ENCODE measurements at places on chromosomes 3 and 15.

- DNase-seq: peak; percentile 74
Measured at GRCh38 chr3:142888481-142889211, at the start of gene PCOLCE2. Gene PCOLCE2, minus strand, starts transcription at chr3:142889083. Its CDS starts 187 bp downstream, at chr3:142888896.

- no peak for DNase-seq
Measured at GRCh38 chr3:85495602-85496001, 536.8 kb downstream of the CADM2 start.

GRCh38 chr15:36658312-36658711 is 78.9 kb downstream of the CDIN1 start:
- DNase-seq: no peak

DNA sequence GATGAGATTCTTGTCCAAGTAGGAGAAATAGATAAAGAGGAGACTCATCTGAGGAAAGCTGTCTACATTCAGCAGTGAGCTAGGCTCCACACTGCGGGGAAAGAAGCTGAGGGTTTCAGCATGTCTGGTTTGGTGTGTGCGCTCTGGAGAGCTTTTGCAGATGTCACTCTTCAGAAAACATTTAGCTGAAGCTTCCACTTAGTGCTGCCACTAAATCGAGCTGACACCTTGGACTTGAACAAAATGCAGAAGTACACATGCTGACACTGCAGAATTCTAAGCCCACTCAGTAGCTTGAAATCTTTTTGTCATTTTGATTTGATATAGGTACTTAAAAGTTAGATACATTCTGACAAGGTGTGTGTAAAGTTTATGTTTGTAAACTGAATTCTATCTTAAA is 32.3 kb upstream of the CRTC3 start:
- peak; percentile 22 for DNase-seq

- no peak for DNase-seq
Measured at GRCh38 chr3:4849136-4849535, 130.1 kb upstream of the BHLHE40 start.

DNA sequence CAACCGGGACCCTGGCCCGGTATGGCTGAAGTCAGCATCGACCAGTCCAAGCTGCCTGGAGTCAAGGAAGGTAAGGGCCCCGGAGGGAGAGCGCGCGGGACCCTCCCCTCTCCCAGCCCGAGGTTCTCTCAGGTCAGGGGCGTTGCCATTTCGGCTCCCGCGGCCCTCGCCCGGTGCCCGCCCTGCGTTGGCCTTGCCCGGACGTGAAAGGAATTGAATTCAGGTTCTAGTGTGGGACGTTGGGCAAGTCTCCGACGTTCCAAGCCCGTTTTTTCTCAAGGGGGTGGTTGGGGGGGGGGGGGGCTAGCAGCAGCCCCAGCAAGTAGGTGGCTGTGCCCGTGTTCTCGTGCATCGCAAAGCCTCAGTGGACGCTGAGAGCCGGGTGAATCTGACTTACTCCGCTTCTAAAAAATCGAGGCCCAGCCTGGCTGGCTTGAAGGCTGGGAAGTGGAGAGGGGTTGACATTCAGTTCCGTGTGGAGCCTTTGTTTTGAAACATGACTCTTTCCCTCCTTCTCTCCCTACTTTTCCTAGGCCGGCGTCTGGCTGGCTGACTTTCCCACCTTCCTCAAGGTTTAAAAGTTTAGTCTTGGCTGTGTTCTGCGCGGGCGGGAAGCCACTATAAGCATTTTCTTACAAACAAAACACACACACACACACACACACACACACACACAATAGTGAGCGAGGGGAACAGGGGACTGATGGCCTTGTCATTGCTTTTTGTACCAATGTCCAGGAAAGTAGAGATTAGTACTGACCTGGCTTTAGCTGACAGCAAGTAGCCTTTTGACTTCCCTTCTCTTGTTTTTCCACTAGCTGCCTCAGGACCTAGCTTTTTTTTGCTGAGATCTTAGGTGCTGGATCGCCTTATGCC is at the start of gene UTS2B:
Gene UTS2B (minus strand): TSS at position 873 of the 876 bp plus-strand sequence. CDS start 48,337 bp downstream, outside the sequence.
- DNase-seq: peak; percentile 53

- DNase-seq: no peak
Measured at GRCh38 chr3:59192473-59192872, 142.6 kb upstream of the CFAP20DC start.

DNA sequence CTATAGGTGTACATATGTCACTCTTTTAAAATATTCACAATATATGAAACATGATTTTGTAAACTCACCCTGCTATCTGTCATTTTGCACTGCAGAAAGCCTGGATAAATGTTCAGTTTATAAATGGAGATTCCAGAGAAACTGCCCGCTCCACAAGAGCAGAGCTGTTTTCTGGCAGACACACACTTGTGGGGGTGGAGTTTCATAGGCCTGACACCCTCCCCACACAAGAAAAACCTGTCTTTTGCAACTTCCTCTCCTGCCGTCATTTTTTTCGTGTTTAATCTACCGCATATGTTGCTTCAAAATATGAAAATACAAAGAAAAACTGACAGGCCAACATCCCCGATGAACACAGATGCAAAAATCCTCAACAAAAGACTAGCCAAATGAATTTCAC is 479.0 kb downstream of the GABRG3 start:
- DNase-seq: no peak

DNA sequence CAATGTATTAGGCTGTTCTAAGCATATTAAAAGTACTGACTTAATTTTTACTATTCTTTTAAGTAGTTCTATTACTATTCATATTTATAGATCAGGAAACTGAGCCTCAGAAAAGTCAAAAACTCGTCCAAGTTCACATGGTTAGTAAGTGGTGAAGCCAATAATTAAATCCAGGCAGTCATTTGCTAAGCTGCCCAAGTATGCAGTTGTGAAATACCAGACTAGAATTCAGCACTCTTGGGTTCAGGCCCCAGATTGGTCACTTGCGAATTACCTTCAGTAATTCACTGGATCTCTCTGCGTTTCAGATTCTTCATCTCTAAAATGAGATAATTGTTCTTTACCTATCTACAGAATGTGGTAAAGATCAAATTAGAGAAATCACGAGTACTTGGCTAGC is 161.9 kb upstream of the CADPS start:
- DNase-seq: no peak

DNA sequence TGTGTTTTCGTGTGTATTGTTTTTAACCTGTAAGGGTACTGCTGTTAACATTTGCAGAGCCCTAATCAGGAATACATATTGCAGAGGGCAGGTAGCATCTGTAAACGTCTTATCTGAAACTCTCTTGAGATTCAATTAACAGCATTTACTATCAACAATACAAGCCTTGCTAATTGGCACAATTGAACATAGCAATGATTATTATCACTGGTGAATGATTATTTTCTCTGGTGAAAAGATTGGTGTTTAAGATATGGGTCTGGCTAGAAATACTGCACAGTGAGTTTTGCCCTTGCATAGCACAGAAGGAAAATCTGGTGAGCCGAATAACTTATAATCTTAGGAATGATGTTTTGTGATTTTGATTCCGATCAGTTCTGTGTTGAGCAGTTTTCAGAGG is 5.9 kb upstream of the CNTN4 start:
- DNase-seq: no peak

DNA sequence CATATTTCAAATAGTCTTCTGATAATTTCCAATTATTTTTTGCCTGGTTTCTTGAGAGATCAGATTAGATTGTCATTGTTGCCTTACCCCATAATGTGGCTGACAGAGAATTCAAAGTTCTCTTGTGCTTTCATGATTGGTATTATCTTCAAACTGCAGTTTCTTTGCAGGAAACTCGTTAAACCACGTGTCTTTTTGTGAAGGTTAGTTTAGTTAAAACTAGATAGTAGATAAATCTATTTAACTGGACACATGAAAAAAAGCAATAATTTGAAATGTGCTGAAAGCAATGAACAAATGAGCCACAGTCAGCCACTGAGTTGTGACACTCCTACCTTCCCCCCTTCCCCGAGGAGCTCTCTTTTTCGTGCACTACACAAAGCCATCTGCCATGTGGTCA is 327.5 kb upstream of the UMPS start:
- DNase-seq: no peak

DNA sequence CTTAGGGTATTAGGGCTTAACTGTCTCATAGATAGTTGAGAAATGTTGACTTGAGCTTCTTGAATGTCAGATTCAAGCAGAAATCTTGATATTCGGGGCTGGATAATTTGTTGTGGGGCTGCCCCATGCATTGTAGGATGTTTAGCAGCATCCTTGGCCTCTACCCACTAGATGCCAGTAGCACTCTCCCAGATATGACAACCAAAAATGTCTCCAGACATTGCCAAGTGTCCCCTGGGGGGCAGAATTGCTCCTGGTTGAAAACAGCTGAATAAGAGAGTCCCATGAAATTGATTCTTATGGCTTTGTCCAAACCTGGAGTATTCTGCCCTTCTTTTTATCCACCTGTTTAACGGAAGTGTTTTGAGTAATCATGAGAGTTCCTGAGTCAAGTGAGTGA is 15.9 kb upstream of the LCMT2 start:
- DNase-seq: peak; percentile 25

DNA sequence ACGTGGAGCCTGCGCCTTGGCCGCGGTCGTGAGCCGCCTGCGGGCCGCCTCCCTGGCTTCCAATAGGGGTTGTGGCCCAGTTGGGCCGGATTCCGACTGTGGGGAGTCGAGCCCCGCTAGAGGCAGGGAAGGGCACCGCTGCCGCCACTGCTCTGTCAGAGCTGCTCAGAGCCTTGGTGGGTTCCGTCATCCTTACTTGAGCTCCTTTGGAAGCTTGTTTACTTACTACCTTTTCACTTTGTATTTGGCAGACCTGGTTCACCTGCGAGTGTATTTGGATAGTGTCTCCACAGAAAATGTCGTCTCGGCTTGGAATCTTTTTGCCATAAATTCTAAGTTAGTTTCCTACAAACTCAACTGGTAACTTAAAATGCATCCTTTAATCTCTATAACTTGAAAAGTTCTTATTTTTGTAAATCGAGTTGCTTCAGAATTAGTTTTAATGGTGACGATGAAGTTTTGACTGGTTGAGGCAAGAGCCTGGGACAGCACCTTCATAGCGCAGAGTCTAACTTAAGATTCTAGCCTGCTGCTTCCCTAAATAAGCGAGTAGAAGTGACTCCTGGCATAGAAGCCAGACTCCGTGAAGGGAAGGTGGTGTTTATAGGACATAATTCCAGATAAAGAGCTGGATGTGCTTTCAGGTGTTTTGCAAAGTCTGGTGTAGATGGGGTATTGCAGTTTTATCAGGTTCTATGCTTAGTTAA is 800 bp downstream of the DAG1 start:
- peak; percentile 25 for DNase-seq

GRCh38 chr15:57596301-57596855 is 4.7 kb downstream of the MYZAP start:
- no peak for DNase-seq

GRCh38 chr3:194328053-194328657 is 23.0 kb downstream of the CPN2 start:
- DNase-seq: peak; percentile 22

DNA sequence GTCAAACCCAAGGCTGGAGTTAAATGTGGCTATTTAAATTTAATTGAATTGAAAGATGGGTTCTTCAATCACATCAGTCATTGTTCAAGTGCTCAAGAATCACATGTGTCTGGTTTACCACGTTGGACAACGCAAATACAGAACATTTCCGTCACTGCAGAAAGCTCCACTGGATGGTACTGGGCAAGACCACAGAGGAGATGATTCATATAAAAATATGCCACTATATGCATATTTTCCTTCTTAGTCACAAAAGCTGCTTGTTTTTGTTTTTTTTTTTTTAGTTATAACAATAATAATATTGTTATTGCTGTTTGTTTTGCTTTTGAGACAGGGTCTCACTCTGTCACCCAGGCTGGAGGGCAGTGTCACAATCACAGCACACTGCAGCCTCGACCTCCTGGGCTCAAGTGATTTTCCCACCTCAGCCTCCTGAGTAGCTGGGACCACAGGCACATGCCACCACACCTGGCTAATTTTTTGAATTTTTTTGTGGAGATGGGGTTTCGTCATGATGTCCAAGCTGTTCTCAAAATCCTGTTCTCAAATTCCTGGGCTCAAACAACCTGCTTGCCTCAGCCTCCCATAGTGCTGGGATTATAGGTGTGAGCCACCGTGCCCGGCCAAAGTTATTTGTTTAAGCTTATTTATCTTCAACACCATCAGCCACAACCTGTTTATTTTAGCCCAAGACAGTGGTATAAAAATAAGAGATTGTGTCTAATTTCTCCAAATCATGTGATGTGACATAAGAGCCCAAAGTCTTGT is 19.4 kb downstream of the RTP3 start:
- DNase-seq: no peak

GRCh38 chr3:152389316-152389934 is 120.7 kb downstream of the MBNL1 start:
- no peak for DNase-seq

- DNase-seq: peak; percentile 63
Measured at GRCh38 chr15:91032919-91033803, 10.8 kb upstream of the VPS33B start.

- DNase-seq: no peak
Measured at GRCh38 chr3:176428552-176428951, 768.7 kb downstream of the TBL1XR1 start.

DNA sequence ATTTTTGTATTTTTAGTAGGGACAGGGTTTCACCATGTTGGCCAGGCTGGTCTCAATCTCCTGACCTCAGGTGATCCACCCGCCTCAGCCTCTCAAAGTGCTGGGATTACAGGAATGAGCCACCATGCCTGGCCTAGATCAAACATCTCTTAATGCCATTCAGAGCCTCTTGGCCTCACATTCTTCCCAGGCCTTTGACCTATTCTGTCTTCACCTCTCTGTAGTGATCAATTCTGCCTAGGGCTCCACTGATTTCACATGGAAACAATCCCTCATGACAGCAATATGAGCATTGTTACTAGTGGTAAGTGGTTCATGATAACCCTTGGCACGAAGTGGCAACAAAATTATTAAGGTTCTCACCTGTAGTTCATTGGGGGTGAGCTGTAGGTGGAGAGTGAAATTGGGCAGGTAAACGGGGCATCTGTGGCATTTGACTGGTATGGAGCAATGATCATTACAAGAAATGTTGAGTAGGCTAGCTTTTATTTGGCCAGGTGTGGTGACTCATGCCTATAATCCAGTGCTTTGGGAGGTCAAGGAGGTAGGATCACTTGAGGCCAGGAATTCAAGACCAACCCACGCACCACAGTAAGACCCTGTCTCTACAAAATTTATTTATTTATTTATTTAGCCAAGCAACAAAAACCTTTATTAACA is 4.8 kb upstream of the ARPIN start:
- DNase-seq: no peak

DNA sequence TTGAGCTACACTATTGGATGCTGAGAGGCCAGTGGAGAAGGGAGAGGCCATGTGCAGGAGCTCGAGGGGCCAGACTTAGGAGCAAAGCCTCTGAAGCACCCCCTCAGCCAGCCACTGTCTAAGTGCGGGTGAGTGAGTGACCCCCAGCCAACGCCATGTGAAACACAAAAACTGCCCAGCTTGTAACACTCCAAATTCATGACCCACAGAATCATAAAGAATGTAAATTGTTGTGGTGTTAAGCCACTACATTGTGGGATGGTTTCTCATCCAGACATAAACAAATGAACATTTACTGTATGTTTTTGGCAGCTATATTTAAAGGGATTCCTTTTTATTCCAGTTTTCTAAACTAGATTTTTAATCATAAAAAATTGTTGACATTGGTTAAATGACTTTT is 27.2 kb upstream of the TMEM158 start:
- no peak for DNase-seq

All from NB4 (cell line).